ENCODE measurements at places on chromosomes 7 and 10.

DNA sequence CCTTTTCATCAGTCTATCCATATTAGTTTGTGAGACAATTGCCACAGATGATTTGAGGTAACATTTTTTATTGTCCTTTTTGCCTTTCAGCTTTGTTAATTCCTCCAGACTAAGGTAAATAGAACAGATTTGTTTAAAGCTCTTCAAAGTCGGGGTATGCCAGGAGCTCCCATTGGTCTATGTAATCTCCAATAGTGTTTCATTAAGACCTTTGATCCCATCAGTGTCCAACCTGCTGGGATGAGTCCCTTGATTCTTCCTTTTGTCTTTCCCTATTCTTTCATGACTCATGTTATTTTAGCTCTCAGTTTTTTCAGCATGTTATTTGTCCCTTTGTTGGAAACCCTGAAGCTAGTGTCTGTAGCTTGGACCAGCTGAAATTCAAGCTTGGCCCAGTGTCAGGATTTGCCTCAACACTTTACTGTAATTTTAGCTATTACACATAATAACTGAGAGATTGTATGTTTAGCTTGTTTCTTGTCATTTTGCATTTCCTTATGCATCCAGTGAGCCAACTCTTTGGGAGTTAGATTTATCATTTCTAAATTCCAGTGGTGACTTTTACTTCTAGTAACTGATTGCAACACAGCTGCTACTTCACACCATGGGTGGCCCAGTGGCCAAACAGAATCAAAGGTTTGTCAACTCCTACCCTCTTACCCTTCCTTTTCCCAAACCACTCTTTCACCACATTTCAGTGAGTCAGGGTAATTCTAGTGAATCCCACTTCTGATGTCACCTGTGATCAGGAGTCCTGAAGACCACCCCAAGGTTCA lies 15.3 kb downstream of the AGBL3 start:
- no peak for DNase-seq

- DNase-seq, result no peak
These were observed 141.2 kb upstream of the KLF6 start for GRCh38 chr10:3926258-3926657.

- DNase-seq, result no peak
These were observed 727 bp downstream of the RET start for GRCh38 chr10:43077421-43078171.

DNA sequence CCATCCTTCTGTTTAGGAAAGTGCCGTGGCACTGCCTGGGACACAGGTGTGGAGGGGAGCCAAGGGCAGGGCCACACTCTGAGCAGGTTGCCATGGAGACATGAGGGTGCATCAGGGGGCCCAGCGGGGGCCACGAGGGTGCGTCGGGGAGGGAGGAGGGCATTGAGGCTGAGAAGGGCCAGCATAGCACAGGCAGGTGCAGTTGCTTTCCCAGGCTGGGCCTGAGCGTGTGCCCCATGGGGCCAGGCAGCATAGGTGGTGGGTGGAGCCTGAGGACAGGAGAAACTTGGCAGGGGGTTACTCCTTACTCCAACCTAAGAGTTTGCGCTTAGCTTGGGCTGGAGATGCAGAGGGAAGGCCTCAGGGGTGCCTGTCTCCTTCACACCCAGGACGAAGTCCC lies 15.2 kb downstream of the YKT6 start:
- DNase-seq, result peak; percentile 71

GRCh38 chr7:69803699-69804516 lies 205.6 kb downstream of the AUTS2 start:
- no peak for DNase-seq

- DNase-seq, result no peak
These were observed 20.7 kb upstream of the ZMIZ1 start for GRCh38 chr10:79047875-79048638.

DNA sequence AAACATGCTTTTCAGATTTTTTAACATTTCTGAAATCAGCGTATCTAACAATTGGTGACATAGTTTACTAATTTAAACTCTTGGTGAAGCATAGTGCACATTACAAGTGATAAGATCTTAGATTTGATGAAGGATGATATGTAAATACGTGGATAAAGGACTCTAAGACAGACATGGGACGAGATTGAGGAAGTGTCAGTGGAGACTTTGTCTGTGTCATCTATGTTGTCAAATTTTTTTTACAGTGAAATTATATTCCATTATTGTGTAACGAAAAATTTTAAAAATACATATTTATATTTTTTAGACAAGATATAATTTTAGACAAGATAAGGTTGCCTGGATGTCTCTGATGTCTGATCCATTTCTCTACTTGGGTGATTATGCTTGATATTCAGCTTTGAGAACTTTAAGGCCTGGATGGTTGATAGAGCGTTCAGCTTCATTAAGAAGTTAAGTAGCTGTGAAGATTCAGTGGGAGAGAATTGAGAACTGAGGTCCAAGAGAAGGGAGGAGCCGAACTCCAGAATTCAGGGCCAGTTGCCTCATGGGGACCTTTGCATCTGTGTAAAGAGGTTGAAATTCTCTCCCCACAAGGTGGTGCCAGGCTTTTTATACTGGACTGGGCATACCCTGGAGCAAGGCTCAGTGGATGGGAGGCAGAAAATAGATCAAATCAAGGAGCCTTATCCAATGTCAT lies 62.7 kb downstream of the KAT6B start:
- DNase-seq, result no peak

DNA sequence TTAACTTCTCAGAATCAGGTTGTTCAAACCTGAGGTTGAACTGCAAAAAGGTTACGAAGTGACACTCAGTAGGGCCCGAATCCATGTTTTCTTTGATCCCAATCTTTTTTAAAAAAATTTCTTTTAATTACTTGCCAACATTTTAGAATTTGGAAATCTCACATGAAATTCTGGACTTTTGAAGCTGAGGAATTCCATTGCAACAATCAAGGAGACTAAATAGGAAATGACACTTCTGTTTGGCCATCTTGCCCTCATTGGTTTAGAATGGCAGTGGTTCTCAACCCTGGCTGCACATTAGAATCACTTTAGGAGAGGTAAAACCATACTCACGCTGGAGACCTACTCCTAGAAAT lies 471 bp upstream of the TOMM7 start:
- no peak for DNase-seq

GRCh38 chr7:148337246-148337965 lies 253.2 kb upstream of the C7orf33 start:
- no peak for DNase-seq

DNA sequence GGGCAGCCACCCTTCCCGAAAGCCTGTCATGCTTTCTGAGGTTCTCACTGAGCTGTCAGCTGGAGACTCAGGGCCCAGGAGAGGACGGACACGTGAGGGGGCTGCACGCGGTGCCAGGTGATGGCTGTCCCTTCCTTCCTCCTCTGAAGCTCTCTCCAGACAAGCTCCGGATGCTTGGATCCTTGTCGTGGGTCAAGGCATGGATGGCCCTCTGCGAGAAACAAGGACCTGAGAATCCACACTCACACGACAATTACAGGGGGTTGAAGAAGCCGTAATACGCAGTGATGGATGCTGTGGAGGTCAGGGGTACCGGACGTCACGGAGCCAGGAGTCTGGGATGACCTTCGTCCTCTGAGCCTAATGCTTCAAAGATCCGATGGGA lies 170.3 kb downstream of the USP6NL start:
- no peak for DNase-seq

- no peak for DNase-seq
These were observed 148.8 kb downstream of the TAX1BP1 start for GRCh38 chr7:27888736-27889135.

GRCh38 chr10:504121-504611 lies 185.3 kb downstream of the DIP2C start:
- no peak for DNase-seq

- no peak for DNase-seq
These were observed 317.9 kb upstream of the NFE2L3 start for GRCh38 chr7:25834050-25834449.

DNA sequence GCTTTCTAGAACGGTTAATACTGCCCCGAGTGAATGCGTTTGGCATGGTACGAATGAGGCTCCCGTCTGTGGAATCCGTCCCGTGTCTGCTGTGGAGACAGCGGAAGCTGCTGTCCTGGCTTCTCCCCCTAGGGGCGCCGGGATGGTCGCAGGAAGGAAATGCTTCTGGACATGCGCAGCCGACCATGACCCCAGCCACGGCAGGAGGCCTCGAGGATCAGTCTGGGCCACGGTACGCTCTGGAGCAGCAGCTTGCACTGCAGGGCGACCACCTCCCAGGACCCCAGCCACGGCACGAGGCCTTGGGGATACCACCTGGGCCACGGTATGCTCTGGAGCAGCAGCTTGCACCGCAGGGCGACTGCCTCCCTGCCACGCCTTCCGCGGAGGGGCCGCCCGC lies 107.9 kb downstream of the CYTH3 start:
- no peak for DNase-seq

DNA sequence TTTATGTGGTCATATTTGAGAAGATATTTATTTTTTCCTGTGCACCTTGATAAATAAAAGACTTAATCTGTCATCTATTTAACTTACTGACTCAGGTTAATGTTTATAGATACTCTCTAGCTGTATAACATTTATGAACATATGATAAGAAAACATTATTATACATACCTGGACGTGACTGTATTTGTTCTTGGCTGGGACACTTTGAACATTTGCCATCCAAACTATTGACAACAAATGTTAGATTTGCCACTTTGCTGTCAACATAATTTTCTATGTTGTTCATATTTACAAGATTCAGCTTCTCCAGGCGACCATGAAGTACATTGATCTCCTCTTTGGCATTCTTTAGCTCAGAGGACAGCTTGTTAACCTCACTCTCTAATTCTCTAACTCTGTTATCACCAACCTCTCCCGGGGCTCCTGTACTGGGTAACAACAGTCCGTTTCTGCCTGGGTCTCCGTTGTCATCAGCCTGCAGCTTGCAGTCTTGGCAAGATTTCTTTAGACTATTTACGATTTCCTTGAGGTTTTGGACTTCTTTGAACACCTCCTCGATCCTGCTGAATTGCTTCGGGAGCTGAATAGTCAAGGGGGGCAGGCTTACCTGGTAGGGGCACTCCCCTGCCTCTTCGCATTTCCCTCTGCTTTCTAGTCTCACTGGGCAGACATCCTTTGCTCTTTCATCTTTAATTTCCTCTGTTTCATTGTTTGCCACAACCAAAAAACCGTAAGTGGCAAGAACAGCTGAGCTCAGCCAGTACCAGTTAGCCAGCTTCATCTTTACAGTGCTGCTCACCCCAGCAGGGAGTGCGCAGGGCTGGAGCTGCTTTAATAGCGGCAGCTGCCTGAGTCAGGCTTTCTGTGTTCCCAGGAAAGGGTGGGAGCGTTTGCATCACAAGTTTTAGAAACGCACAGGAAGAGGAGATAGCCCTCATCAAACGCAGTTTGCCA lies at the start of gene FGL2:
FGL2 (minus strand) TSS at position 807 of the 954 bp plus-strand sequence; CDS start at position 781, 26 bp downstream.
- DNase-seq, result no peak

GRCh38 chr10:87931836-87932230 lies 68.4 kb downstream of the PTEN start:
- no peak for DNase-seq
